ENCODE measurements at places on chromosomes 2 and 18. TPM values are rescaled to one million over a fixed set of nuclear protein-coding genes. Genes with fewer than 3 reads are reported as not detected.

GRCh38 chr2:118750959-118751565 is 96.4 kb downstream of the EN1 start:
- no peak for DNase-seq

DNA sequence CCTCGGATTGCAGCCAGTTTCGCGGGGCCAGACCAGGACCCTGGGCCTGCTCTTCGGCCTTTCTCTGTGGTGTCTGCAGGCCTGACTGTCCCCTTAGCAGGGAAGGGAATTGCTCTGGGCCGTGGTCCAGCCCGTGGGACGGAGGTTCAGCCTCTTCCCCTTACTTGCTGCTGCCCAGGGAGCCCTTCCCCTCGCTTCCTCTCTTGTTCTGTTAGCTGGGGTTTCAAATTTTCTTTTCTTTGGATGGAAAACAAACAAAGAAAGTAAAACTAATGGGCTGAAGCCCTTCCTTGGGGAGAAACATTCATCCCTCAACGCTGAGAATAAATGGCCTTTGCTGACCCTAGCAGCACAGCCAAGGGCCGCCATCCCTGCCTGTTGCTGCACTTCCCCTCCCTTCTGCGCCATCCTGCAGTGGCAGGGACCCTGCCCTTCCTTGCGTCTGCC is 52.4 kb downstream of the ASAP2 start:
- no peak for DNase-seq

- DNase-seq: no peak
Measured at GRCh38 chr18:3972291-3972930, 482.7 kb downstream of the DLGAP1 start.

SYT4 gene
- not detected for polyA plus RNA-seq

RRM2 gene
- polyA plus RNA-seq: 26.8 TPM

IL36B gene
- not detected for polyA plus RNA-seq

GRCh38 chr18:63264871-63265270 is 54.7 kb downstream of the BCL2 start:
- no peak for DNase-seq

- DNase-seq: no peak
Measured at GRCh38 chr2:134206031-134206430, 47.8 kb upstream of the MGAT5 start.

GRCh38 chr2:195967336-195967735 is 101.3 kb downstream of the DNAH7 start:
- DNase-seq: no peak

Measured in forelimb muscle (tissue), 1 donor.